ENCODE measurements at places on chromosomes 6 and 20. TPM values are rescaled to one million over a fixed set of nuclear protein-coding genes. Genes with fewer than 3 reads are reported as not detected.

DUSP15 gene
- not detected for total RNA-seq

BPIFB3 gene
- total RNA-seq: not detected

IL20RA gene
- not detected for total RNA-seq

ZNF292 gene
- total RNA-seq: 19.0 TPM

NKAPL gene
- 0.85 TPM for total RNA-seq

C20orf204 gene
- 1.9 TPM for total RNA-seq

SALL4 gene
- under 0.01 TPM for total RNA-seq

CYP21A2 gene
- total RNA-seq: not detected

TSHZ2 gene
- not detected for total RNA-seq

LTB gene
- 2.3 TPM for total RNA-seq

CRYBG1 gene
- 15.9 TPM for total RNA-seq

TMEM244 gene
- not detected for total RNA-seq

MAP7 gene
- 0.36 TPM for total RNA-seq

PLN gene
- not detected for total RNA-seq

CCND3 gene
- total RNA-seq: 76.5 TPM

PSORS1C1 gene
- total RNA-seq: 11.9 TPM

RHAG gene
- not detected for total RNA-seq

HLA-DPA1 gene
- 3.5 TPM for total RNA-seq

FARS2 gene
- 29.7 TPM for total RNA-seq

INSM1 gene
- total RNA-seq: not detected

IL17A gene
- total RNA-seq: not detected

NR2E1 gene
- not detected for total RNA-seq

SNPH gene
- total RNA-seq: 7.6 TPM

BACH2 gene
- 0.27 TPM for total RNA-seq

ENPP5 gene
- not detected for total RNA-seq

CCN5 gene
- 0.66 TPM for total RNA-seq

FABP7 gene
- not detected for total RNA-seq

ACTL10 gene
- 1.6 TPM for total RNA-seq

RBBP8NL gene
- total RNA-seq: not detected

BTN1A1 gene
- total RNA-seq: not detected

All from endothelial cell of coronary artery (primary cell).